Activated T-cell treated with anti-CD3 and anti-CD28 coated beads, Interleukin-2, amount 50 U/mL, for 4 hours (primary cell): ENCODE measurements at places on chromosomes 16 and 17.

- no peak for DNase-seq
Measured at GRCh38 chr16:89478576-89479221, 11.7 kb downstream of the ANKRD11 start.

DNA sequence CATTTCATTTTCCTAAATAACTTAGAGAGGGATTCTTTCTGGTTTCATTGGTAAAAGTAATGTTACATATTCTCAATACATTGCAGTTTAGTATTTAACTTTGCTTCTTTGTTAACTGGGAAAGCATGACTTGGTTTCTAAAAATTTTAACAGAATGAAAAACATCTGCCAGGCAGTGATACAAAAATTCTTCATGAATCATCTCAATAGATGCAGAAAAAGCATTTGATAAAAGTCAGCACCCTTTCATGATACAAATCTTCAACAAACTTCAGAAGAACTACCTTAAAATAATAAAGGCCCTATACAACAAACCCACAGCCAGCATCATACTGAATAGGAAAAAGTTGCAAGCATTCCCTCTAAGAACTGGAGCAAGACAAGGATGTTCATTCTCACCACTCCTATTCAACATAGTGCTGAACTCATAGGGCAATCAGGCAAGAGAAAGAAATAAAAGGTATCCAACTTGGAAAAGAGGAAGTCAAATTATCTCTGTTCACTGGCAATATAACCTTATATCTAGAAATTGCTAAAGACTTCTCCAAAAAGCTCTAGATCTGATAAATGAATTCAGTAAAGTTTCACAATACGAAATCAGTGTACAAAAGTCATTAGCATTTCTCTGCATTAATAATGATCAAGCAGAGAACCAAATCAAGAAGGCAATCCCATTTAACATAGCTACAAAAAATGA is 50.4 kb downstream of the SLFN5 start:
- no peak for DNase-seq

- no peak for DNase-seq
Measured at GRCh38 chr17:76246080-76247066, 6.1 kb upstream of the RNF157 start.

- no peak for DNase-seq
Measured at GRCh38 chr17:32946375-32947135, 18.6 kb downstream of the TMEM98 start.

DNA sequence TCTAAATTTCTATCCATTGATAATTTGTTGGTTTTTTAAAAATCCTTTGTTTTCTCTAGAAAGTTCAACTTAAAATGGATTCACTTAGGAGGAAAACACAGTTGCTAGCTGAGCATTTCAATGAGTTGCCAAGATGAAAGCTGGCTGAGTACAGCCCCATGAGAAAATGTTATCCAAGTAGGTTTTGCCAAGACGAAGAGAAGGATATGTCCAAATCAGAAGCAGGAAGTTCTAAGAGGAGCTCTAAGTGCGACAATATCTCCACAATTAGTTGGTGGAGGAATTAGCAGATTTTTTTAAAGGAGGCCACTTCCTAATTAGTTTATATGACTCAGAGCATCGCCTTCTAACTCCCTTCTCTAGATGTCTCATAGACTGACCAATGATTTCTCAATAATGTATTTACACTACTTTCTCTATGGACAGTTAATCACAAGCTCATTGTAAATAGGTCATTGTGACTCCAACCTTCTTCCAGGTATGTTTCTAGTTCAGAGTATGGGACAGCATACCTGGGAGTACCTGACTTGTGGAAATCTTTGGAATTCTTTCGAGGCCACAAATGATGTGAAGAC is 873.3 kb upstream of the SOX9 start:
- no peak for DNase-seq

GRCh38 chr16:14289692-14290340 is 218.7 kb downstream of the MRTFB start:
- no peak for DNase-seq

- no peak for DNase-seq
Measured at GRCh38 chr17:66829386-66829864, 5.5 kb upstream of the CACNG5 start.

DNA sequence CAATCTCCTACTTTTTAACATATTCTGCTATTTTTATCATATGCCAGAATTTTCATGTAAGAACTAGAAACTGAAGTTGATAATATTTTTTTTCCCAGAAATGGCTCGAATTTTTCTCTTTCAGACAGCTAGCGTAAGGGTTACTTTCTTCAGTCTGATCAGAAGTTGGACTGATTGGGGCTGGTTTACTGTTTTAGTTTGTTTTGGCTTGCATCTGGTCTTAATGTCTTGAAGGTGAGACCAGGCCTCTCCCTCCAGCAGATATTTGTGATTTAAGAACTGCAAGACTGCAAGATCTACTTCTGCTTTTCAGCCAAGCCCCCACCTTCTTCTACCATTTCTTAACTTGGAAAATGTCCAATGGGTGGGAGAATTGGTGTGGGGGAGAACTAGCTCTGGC is 266.4 kb downstream of the HAPSTR1 start:
- no peak for DNase-seq

GRCh38 chr17:46979147-46979863 is at the start of gene RPRML:
TSS of gene RPRML (minus strand) at chr17:46979253. CDS start at chr17:46979007, 246 bp downstream.
- no peak for DNase-seq

DNA sequence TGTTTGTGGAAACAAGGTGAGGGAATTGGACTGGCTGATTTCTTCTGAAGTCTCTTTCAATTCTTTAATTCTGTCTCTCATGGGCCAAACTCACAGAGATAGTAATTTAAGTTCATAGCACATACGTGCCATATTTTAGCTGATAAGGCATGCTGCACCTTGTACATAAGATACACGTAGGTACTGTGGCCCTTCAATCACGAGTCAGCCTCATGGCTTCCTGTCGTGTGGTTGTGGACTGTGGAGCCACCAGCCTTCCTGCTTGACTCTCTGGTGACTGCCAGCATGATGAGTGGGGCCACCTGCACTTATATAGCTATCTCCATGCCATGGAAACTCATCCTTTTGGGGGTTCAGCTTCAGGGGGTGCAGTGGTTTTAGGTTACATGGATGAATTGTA is 25.1 kb downstream of the KSR1 start:
- peak; percentile 23 for DNase-seq

DNA sequence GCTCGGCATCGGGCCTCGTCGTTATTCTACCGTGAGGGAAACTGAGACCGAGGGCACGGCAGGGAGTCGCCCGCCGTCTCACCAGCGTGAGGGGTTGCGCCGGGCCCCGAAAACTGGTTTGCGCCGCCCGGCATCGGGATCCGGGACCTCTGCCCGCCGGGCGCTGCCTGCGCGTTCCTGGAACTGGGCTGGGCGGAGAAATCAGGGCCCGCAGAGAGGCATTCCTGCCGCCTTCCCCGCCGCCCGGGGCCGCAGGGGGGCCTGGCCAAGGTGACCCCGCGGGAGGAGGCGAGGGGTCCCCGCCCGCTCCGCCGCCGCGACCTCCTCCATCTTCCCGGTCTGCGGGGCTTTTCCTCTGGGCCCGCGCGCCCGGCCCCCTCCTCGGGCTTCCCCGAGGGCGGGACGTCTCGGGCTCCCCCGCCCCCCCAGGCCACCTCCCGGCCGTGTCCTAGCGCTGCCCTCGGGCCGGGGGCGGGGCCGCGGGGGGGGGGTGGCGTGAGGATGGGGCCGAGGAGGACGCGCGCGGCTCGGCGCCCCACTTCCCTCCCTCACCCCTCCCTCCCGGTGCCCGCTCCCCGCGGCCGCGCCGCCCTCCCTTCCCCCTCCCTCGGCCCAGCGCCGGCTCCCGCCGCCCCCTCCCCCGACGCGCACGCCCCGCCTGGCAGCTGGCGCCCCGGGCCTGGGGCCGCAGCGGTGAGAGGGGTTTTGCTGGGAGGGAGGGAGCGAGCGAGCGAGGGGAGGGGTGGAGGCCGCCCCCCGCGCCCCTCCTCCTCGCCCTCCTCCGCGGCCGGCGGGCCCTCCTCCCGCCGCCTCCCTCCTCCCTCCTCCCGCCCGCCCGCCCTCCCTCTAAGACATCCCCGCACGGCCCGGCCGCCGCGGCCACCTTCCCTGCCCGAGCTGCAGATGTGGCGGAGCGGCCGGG is at the start of gene GLIS2:
Gene GLIS2 (plus strand): TSS at position 882 of the 922 bp plus-strand sequence. CDS start 16,214 bp downstream, outside the sequence.
- DNase-seq, result no peak

DNA sequence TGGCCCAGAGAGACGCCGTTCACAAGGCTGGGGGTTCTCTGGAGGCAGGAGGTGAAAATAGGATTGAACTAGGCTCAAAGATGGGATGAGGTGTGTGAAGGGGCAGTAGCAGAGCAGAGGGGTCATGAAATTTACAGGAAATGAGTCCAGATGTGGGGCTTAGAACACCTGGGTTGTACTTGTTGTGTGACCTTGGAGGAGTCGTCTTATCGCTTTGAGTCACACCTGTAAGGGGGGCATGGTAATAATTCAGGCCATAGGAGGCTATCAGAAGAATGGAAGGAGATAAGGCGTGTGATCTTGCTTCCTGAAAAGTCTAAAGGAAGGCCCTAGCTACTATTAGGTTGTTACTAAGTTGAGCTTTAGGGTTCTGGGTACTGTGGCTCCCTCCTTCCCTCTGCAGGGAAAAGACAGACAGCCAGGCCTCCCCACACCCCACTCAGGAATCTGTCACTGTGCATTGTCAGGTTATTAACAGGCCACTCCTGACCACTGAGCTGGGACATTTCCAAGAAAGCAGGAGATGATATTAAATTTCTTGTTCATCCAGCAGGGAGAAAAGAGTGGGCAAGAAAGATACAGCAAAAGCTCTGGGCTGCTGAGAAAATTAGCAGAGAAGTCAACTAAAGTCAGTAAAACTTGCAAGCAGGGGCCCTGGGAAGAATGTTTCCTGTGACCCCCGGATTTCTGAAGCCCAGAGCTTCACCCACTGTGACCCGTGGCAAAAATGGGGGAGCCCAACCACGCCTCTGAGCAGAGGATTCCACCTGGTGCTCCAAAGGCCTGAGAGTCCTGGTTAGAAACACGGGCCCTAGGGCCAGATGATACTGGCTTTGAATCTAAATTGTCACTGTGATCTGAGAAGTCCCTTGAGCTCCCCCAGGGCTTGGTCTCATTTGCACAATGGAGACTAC is 6.0 kb upstream of the CDC42EP4 start:
- DNase-seq, result no peak

DNA sequence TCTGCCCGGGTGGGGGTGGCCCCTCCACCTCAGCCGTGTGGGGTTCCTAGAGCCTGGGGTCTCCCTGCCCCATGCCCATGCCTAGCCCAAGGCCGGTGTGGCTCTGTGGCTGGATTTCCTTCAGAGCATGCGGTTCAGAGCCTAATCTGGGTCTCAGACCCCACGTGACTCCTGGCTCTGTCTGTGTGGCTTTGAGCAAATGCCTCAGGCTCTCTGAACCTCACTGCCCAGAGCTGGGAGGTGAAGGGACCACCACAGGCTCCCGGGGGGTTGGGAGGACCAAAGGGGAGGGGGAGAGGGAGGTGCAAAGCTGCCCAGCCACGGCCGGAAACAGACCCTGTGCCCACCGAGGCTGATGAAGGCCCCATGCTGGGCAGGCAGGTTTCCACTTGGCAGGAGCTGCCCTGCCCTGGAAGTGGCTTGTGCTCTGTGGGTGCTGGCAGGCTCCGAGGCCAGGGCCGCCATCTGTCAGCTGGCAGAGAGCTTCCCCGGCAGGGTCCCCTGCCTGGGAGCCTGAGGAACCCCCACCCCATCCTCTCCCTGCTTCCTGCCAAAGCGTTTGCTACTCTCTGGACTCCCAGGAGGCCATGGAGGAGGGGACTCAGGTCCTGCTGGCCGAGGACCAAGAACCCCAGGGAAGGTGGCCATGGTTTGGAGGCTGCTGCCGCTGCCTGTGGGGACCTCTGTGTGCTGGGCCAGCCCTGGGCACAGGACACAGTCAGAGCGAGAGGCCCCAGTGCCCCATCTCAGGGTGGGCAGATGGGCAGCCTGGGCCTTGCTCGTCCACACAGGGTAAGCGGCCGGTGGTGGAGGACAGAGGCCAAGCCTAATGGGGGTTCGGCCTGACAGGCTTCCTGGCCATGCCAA is 4.0 kb downstream of the CDH15 start:
- DNase-seq, result no peak

- DNase-seq, result no peak
Measured at GRCh38 chr16:55089600-55089999, 158.9 kb downstream of the IRX5 start.

DNA sequence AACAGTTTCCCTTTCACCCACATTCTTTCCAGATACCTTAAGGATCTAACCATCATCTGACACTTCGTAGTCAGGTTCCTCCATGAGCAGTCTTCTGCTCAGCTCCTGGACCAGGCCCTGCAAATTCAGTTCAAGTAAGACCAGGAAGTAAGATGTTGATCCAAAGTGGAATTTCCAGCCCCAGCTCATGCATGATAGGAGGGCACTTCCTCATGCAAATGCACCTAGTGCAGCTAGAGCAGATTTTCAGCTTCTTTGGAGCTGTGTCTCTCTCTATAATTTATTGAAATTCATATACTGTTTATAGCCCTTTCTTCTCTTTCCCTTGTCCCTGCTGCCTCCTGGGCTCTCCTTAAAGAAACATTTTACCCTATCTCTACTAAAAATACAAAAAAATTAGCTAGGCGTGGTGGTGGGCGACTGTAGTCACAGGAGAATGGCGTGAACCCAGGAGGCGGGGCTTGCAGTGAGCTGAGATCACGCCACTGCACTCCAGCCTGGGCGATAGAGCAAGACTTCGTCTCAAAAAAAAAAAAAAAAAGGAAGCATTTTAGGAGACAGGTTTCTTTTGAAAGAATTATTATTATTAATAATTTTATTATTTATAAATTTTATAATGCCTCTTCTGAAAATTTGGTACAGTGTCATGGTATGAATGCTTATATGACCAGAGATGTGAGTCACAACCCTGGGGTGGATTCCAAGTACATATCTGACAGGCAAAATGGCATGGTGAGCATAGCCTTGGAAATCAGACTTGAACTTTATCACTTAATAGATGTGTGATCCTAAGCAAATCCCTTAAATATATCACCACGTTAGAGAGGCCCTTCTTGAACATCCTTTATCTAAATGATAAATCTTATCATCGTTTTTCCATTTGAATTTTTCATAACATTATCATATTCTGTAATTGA is 94.3 kb downstream of the SSH2 start:
- no peak for DNase-seq

- DNase-seq, result no peak
Measured at GRCh38 chr17:61312406-61313295, 87.0 kb upstream of the TBX2 start.

GRCh38 chr16:19479302-19479721 is 42.6 kb downstream of the GDE1 start:
- DNase-seq, result no peak

DNA sequence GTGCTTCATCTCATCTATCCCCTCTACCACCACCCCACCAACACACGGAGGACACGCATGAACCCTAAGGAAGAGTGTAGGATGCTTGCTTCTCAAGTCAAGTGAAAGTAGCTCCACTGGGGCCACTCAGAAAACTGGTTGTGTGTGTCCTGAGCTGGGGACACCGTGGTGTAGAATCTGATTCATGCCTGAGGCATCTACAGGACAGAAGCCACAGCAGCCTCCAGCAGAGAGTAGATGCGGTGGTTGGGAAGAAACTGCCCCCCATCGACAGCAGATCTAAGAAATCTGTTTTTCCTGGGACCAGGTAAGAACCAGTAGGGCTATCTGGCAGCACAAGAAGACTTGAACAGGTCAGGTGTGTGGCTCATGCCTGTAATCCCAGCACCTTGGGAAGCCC is 51.9 kb upstream of the HLF start:
- DNase-seq, result no peak
